Stomach (tissue), 19 donors: ENCODE measurements at places on chromosomes 2 and 18. TPM values are rescaled to one million over a fixed set of nuclear protein-coding genes. Genes with fewer than 3 reads are reported as not detected.

Gene MOGAT1
- total RNA-seq, result not detected

Gene POTEI
- 1.2 TPM for total RNA-seq

Gene DSEL
- 3.5 TPM for total RNA-seq

Gene FAM168B
- total RNA-seq, result 8.2 TPM

Gene RTP5
- not detected for total RNA-seq

Gene MC5R
- total RNA-seq, result not detected

Gene TCF7L1
- total RNA-seq, result 1.9 TPM

Gene CENPA
- total RNA-seq, result not detected

Gene FAM161A
- total RNA-seq, result 6.7 TPM

Gene C2orf15
- total RNA-seq, result not detected

Gene PTPRN
- total RNA-seq, result not detected

Gene CHN1
- 3.9 TPM for total RNA-seq

Gene CD207
- not detected for total RNA-seq
